ENCODE measurements at places on chromosomes 6 and 20.

- DNase-seq = no peak
Observed at GRCh38 chr6:149128489-149129145, 188.9 kb upstream of the TAB2 start.

DNA sequence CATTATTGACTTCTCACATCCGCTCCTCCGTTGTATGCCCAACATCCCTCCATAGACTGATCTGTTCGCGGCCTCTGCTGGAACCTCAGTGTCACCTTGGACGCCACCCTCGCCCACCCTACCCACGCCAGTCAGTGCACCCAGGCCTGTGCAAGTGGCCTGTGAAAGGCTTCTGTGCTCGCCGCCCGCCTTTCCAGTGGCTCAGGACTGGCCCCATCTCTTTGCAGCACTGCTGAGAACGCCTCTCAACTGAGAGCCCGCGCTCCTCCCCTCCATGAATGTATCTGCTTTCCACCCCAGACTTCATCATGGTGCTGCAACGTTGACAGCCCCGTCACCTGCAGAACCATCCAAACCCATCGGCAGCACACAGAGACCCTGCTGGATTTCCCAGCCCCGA, 227.3 kb upstream of the QKI start:
- DNase-seq = no peak

- peak; percentile 62 for DNase-seq
Observed at GRCh38 chr6:81938014-81938856, 185.8 kb upstream of the TENT5A start.

GRCh38 chr6:36386495-36387439, 702 bp downstream of the ETV7 start:
- no peak for DNase-seq

- no peak for DNase-seq
Observed at GRCh38 chr6:149855040-149855654, 9.0 kb downstream of the LRP11 start.

DNA sequence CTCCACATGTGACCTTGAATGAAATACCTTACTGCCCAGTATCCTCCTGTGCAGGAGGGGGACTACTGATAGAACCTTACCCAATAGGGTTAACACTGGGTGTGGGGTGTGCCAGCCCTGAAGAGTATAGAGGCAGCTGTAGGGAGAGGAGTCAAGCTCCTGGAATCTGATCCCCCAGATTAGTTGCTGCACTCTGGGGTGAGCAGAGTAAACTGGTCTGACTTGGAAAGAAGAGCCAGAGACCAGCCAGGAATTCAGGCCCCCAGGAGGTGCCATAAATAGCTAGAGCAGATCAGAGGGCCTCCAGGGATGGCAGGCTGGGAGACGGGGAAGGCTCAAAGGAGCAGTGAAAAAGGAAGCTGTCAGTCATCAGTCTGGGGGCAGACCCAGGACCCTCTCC, 3.5 kb upstream of the APOBEC2 start:
- DNase-seq = no peak

GRCh38 chr6:151493161-151493803, 535 bp upstream of the CCDC170 start:
- no peak for DNase-seq

- no peak for DNase-seq
Observed at GRCh38 chr20:8438748-8439147, 306.7 kb downstream of the PLCB1 start.

DNA sequence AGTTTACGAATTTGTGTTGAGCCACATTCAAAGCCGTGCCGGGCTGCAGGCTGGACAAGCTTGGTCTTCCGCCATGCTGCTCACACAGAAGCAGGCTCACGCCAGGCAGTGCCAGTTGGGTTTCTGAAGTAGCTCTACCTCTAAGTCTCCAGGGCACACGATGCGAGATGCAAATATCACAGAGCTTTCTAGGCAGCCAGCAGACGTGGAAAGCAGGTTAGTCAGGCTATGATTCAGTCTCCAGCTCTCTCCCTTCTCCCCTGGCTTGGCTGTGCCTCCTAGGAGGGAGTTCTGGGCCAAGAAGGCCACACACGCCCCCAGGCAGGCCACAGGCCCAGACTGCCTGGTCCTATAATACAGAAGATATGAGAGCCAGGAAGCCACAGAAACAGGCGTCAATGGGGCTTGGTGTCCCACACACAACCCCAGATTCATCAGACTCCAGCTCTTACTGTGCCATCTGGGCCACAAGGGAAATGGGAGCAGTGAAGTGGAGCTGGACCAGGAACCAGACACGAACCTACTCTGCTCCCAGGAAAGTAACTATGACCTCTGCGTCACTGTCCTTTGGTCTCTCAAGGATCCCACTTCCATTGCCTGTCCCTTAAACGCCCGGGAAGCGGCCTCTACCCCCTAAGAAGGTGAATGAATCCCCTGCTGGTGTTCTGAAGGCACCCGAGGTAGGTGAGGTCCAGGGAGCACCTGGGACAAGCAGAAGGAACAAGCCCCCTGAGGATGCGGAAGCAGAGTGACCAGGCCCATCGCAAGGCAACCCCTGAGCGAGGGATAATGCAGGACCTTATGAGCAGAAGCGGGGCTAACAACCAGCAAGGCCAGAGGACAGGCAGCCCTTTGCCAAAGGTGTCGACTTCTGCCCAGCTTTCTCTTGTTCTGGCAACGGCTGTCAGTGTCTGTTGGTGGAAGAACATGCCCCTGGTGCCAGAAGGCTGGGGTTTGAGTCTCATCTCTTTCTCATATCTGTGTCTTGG, 61.2 kb downstream of the GFOD1 start:
- DNase-seq = no peak

- DNase-seq = no peak
Observed at GRCh38 chr6:48099713-48100587, 11.0 kb downstream of the PTCHD4 start.

- no peak for DNase-seq
Observed at GRCh38 chr6:157223021-157223430, 100.3 kb downstream of the TMEM242 start.

GRCh38 chr6:169881976-169882375, 130.6 kb downstream of the ERMARD start:
- no peak for DNase-seq

GRCh38 chr6:34897716-34898115, 8.7 kb downstream of the ANKS1A start:
- no peak for DNase-seq

GRCh38 chr6:23483896-23484295, 642.1 kb upstream of the NRSN1 start:
- no peak for DNase-seq

DNA sequence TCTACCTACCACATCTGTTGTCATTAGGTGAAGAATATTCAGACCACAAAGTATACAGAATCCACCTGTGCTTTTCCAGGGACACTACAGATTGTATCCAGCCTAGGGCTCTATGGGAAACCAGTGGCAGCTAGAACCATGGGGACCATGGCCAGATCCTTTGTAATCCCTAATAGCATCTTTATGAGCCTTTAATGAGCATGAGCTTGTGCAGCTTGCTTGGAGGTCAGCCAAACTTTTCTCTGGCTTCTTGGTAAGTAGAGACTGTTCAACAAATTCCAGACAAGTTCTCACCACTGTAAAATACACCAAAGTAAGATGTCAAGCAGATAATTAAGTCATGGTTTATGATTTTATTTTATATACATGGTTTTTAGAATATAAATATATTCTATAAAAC, 301.6 kb upstream of the ADGRB3 start:
- DNase-seq = no peak

GRCh38 chr6:62296541-62296940, 10.5 kb upstream of the KHDRBS2 start:
- no peak for DNase-seq

- DNase-seq = no peak
Observed at GRCh38 chr6:72102561-72102960, 216.2 kb downstream of the RIMS1 start.

GRCh38 chr6:90605749-90606340, 19.0 kb upstream of the MAP3K7 start:
- no peak for DNase-seq

DNA sequence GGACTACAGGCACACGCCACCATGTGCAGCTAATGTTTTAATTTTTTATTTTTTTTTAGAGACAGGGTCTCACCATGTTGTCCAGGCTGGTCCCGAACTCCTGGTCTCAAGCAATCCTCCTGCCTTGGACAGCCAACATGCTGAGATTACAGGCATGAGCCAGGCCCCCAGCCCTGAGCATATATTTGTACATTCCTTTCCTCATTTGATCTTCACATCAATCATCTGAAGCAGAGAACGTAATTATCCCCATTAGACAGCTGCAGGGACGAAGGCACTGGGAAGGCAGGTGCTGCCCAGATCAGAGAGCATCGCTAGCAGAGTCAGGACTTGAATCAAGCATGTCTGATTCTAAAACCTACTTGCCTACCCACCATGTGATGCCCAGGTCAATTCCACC, 41.0 kb upstream of the SIRPA start:
- DNase-seq = no peak

- DNase-seq = no peak
Observed at GRCh38 chr20:54048891-54049545, 21.4 kb downstream of the BCAS1 start.

- DNase-seq = no peak
Observed at GRCh38 chr6:131947986-131948661, 3.0 kb downstream of the CCN2 start.

DNA sequence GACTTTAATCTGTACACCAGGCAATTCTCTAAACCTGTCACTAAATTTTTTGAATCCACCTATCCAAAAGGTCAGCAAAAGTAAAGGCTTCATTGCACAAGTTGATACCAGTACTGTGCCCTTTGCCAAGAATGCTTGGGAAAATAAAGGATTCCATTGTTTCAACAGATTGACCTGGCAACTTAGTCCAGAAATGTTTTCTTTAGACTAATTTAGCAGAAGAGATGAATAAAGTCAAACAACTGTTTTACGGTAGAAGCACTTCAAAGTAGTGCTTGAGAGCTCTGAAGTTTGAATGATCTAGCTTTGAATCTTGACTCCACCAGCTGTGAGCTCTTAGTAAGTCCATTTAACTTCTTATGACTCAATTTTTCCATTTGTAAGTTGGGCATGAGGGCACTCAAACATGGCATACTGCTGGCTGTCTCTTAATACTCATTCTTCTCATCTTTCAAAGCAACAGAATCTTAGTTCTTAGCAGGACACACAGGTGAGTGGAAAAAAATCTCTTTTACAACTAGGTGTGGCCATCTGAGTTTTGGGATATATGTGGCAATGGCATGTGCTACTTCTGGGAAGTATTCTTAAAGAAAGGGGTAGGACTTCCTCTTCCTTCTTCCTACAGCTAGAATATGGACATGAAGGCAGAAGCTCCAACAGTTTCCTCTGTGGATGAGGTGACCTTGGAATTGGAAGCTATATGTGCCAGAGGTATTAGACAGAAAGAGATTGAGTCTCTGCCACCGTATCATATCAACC, 55.9 kb upstream of the LOC128125822 start:
- no peak for DNase-seq

DNA sequence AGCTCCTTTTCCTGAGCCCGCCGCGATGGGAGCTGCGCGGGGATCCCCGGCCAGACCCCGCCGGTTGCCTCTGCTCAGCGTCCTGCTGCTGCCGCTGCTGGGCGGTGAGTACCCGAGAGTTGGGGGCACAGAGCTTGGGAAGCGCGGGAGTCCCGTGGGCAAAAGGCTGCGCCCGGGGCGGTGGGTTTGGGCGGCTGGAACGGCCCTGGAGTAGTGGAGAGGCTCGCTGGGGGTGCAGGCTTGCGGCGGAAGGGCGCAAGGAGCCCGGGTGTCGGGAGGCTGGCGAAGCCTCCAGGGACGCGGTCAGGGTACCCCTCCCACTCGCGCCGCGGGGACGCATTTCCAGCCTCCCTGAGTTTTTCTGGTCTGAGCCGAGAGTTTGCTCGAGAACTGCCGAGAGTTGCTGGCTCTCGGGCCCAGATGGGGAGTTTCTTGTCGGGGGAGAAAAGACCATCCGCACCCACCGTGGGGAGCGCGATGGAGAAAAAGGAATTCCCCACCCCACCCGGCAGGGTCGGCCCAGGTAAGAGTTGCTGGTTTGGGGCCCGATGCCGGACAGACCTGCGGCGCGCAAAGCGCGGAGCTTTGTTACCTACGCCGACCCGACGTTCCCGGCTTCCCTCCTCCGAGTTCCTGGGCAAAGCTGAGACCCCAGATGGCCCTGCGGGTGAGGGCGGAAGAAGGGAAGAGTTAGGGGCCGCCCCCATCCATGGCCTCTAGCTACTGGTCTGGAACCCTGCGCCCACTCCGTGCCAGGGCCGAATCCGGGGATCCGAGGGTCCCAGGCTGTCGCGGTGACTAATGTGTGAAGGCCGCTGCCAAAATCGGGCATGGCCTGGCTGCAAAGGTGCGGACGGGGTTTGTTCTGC, 584 bp downstream of the PTK7 start:
- no peak for DNase-seq

DNA sequence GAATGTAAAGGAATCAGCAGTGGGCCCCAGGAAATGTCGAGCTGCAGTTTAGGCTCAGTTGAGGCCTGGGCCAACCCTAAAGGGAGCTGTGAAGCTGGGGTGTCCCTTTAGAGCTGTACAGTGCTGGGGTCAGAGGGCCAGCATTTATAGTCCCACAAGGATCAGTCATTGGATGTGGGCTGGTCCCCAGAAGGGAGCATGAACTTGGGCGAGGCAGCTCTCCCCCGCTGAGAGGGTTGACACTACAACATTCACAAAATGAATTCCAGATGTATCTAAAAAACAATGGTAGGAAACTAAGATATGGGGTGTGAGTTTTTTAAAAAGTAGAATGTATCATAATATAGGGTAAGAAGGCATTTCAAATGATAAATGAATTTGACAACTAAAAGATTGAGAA, 29.7 kb upstream of the TMX4 start:
- no peak for DNase-seq

DNA sequence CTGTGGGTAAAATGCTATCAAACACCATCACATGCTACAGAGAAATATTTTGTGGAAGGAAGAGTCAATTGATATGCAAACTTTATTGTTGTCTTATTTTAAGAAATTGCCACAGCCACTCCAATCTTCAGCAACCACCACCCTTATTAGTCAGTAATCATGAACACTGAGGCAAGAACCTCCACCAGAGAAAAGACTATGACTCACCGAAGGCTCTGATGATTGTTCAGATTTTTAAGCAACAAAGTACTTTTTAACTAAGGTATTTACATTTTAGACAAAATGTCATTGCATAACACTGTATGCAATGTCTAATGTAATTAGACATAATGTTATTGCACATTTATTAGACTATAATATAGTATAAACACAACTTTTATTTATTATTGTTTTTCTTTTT, 26.2 kb upstream of the MMP24 start:
- peak; percentile 57 for DNase-seq

DNA sequence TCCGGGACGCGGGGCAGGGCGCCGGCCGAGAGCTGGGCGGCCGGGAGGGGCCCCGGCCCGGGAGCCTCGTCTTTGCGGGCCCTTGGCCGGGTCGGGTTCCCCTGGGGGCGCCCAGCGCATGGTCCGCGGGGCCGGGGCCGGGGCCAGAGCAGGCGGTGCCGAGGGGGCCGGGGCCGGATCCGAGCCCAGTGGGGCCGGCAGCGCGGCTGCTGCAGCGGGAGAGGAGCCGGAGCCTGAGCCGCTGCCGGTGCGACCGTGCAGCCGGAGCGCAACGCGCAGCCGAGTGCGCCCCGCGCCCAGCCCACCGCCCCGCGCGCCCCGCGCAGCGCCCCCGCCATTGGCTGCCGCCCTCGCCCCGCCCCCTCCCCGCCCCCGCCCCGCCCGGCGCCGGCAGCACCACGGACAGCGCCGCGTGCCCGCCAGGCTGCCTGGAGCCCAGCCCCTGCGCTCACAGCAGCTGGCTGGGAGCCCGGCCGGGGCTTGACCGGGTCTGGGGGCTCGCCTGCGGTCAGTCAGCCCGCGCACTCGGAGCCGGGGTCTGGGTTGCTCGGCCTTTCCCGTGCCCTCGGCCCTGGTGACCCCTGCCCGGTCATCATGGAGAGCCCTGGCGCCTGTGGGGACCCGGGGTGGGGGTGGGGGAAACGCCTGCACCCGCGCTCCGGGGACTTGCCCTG, at the start of gene HRH3:
Gene HRH3 (minus strand): TSS at position 287 of the 674 bp plus-strand sequence. CDS start 308 bp downstream, outside the sequence.
- no peak for DNase-seq

GRCh38 chr20:32546918-32547752, 38.0 kb downstream of the NOL4L start:
- DNase-seq = no peak
